Stimulated activated CD4-positive, alpha-beta T cell treated with anti-CD3 and anti-CD28 coated beads, Interleukin-15, amount 100 ng/mL, for 48 hours (primary cell): ENCODE measurements at places on chromosomes 7 and 10.

DNA sequence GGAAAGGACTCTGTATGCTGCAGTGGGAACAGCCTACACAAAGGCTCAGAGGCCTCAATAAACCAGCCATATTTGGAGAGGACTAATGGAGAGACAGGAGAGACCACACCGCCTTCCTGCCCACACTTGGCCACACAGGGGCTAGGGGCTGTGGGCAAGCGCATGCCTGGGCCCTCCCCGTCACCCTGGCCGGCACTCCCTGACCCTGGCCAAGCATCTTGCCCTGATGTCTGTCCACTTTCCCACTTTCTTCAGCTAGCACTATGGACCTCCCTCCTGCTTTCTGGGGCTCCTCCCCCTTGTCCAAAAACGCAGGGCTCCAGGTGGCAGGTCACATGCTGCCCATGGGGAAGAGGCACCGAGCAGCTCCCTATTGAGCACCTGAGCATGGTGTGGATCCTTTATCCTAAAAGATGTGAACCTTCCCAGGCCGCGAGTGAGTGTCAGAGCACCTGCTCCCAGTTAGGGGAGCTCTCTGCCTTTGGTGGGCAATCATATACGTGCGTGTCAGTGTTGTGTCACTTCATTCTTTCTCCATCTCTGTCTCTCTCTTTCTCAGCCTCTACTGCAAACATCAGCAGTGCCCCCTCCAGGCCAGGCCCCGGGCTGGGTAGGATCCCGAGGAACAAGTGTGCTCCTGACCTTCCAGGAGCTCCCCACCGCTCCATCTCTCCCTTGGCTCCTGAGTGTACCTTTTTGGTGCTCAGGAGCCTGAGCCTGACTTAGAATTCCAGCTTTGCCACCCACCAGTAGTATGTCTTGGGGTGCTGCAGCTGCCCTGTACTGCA lies 74.0 kb downstream of the ZMIZ1 start:
- no peak for DNase-seq

DNA sequence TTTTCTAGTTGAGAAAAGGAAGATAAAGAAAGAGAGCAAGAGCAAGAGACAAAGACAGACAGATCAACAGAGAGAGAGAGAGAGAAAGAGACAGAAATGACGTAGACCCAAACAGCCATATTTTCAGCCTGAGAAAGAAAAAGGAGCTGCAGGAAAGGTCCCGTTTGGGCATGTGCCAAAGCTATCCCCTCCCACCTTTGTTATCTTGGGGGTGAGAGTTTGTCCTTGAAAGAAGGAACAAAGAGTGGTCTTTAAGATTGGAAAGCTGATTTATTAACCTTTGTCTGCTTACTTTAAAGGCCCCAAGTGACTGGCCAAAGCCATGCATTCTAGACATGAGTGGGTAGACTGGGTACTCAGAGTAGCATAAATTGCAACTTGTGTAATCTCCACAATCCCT lies 98.2 kb downstream of the AOAH start:
- DNase-seq, result no peak

DNA sequence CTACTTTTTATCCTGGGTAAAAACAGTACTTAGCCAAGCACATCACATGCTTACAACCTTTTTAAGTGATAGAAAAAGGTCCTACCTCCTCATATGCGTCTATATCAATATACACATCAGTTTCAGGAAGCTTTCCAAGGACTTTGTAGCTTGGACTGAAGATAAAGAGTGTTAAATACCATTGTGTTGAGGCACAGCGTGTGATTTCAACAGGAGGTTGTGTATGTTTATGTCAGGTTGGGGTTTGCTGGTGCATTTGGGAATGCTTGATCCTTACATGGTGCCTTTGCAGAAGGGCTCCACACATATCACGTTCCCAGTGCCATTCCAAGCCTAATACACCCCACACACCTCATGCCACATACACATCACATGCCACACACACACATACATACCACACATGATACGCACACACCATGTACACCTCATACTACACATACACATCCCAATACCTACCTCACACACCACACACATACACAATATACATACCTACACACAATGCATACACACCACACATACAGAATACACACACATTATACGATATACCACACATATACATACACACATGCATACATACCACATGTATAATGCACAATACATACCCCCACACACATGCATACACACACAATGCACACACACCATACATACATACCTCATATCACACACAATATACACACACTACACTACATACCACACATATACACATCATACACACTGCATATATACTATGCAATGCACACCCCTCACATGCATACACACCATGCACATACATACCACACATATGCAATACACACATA lies 33.1 kb downstream of the PSMC2 start:
- no peak for DNase-seq

DNA sequence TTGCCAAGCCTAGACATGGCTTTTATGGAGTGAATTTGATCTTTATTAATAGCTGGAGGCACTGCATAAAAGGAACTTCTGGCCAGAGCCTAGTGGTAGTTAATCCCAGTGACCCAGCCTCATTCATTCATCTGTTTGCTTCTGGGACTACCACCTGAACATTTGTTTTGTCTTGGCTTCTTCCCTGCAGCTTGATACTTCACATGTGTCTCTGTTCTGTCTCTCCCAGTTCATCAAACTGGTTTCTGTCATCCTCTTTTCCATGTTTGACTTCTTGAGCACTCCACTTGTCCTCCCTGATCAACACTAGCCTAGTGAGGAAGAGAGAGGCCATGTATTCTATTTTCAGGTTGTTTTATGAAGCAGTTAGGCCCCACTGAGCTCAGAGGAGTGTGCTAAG lies 163.6 kb downstream of the NRG3 start:
- no peak for DNase-seq

DNA sequence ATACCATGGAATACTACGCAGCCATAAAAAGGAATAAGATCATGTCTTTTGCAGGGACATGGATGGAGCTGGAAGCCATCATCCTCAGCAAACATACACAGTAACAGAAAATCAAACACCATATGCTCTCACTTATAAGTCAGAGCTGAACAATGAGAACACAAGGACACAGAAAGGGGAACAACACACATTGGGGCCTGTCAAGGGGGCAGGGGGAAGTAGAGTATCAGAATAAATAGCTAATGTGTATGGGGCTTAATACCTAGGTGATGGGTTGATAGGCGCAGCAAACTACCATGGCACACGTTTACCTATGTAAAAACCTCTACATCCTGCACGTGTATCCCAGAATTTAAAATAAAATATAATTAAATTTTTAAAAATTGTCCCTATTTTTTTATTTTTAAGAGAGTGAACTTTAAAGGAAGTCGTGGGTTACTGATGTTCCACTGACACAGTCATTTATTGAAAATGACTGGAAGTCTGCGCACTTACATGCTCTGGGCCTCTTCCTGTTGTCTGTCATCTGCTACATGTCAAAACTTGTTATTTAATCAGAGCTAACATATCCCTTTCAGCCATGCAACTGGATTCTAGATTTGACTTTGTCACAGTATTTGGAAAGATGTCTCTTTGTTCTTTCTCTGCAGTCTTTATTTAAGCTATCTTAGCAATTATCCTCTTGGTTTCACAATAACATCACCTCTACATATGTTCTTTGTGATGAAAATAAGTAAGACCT lies 73.7 kb upstream of the ABCB5 start:
- DNase-seq, result no peak
